Activated T-cell treated with anti-CD3 and anti-CD28 coated beads, Interleukin-2, amount 50 U/mL, for 1 hour (primary cell): ENCODE measurements at places on chromosomes 6 and 20.

- no peak for DNase-seq
Measured at GRCh38 chr6:141874930-141875602, 257.7 kb upstream of the GJE1 start.

DNA sequence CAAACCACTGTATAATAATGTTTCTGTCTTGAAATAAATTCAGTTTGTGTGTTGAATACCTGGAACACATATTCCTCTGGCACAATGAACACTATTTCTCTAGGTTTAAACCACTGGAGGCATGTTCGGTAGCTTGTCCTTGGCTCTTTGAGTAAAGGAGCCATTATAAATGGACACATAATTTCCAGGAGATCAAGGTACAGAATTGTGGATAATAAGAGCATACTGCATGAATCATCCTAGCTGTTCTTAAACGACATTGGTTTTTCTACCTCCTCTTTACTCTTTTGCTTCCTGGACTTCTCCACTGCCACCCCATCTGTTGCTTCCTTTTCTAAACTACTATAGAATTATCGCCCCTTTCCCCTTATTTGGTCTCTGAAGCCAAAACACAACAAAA lies 1.2 kb downstream of the CENPW start:
- DNase-seq = no peak

GRCh38 chr20:35891375-35891774 lies 62.9 kb downstream of the SCAND1 start:
- no peak for DNase-seq

DNA sequence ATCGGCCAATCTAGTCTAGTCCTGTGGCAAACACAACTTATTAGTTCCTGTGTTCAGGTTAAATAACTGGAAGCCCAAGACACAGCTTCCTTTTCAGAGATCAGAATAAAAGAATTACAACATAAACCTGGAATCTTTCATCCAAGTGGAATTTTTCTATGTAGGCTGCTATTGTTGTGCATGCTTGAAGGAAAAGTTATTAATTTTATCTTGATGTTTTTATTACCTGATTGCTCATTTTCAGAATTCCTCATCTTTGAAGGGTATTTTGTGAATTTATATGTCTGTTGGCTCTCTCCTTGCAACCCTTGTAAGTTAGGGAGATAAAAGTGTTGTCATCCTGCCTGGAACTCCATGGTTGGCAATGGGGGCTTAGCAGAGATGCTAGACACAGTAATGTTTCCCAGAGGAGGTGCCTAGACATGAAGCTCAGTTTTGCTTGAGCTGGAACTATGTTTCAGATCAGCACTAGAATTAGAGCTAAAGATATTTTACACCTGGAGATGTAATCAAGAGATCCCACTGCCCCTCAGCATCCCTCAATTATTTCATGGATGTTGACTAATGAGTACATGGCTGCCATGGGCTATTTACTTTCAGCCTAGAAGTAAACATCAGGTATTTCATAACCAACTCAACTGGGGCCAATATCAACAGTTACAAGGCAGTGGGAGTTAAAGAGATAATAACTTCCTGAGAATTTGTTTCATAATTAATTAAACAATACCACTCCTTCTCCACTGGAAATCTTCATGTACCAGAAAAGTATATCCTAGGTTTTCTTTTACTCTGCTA lies 367.0 kb upstream of the MARCKS start:
- DNase-seq = no peak

DNA sequence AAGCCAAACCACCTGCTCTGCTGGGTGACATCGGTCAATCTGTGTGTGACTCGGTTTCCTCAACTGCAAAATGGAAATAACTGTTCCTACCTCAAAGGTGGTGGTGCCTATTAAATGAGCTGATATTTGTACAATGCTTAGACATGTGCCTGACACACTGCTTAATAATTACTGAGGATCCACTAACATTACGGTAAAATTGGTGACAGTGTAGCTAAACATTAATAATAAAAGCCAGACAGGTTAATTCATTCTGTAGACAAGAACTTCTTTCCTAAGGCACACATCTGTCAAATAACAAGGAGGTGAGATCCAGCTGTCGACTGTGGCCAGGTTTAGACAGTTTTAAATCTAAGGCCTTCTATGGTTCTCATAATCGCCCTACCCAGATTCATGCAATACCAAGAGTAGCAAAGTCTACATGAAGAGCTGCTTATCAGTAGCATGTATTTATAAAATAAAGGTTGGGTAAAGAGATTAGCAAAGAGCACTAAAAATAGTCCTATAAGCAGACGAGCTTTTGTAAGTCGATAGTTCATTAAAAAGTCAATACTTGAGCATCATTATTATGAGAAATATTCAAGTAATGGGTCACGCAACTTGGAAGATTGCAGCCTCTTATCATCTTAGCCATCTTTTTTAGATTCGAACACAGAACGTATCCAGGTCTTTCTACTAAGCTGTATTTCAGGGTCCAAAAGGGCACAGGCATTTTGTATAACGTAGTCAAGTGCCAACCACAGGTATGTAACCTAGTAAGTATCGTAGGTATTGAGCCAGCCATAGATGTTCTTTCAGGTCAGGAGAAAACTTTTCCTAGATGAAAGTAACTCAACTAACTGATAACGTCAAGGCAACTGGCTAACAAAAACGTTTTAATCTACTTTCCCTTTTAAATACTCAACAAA lies 3.2 kb downstream of the CNKSR3 start:
- DNase-seq = no peak

GRCh38 chr6:52059821-52060220 lies 27.6 kb downstream of the PKHD1 start:
- DNase-seq = no peak

GRCh38 chr6:95545686-95546085 lies 31.6 kb upstream of the MANEA start:
- no peak for DNase-seq

- DNase-seq = no peak
Measured at GRCh38 chr20:31866221-31866620, 4.1 kb downstream of the DUSP15 start.

DNA sequence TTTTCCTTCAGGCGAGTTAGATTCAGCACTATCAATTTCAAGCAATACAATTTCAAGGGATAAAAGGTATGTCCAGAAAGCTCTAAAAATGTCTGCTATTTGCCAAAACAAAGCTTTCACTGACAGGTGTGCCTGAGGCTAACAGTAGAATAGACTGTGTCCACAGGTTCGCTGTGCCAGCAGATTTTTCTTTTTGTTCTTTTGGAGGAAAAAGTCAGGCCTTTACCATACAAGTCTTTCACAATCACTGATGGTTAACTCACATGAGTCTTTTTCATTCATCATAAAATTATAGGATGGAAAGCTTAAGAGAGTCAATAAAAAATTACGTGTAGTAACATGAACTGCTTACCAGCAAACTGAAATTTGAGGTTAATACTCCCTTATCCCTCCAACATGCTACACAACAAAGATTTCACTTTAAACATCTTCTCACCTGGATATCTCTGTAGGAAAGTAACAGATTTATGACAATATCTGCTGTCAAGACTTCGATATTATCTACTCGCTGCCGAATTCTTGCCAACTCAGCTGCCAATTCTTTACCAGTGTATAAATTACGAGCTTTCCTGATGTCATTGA lies 95.4 kb downstream of the MAP3K5 start:
- DNase-seq = no peak

- DNase-seq = no peak
Measured at GRCh38 chr6:2147766-2148448, 97.5 kb downstream of the GMDS start.

DNA sequence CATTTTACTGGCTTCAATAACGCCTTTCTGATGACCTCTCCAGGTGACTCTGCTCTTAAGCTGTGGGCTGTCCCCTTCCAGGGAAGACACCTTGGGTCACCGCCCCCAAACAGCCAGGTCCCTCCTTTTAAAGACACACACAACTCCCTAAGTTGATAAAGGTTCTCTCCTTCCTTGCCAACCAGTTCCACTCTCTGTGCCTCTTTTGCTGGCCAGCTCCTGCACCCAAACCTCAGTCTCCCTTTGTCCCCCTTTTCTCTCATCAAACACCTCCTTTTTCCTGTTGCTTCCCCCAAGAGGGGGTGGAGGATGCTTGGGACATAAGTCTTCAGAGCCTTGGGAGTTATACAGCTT lies 1.0 kb downstream of the NCOA6 start:
- DNase-seq = peak; percentile 72
